Fibroblast of skin of left biceps (primary cell): ENCODE measurements at places on chromosomes 13 and 19.

- DNase-seq, result no peak
Observed at GRCh38 chr13:41462427-41462826, 5.1 kb downstream of the RGCC start.

GRCh38 chr19:16381756-16382401 lies 57.3 kb downstream of the KLF2 start:
- DNase-seq, result no peak

DNA sequence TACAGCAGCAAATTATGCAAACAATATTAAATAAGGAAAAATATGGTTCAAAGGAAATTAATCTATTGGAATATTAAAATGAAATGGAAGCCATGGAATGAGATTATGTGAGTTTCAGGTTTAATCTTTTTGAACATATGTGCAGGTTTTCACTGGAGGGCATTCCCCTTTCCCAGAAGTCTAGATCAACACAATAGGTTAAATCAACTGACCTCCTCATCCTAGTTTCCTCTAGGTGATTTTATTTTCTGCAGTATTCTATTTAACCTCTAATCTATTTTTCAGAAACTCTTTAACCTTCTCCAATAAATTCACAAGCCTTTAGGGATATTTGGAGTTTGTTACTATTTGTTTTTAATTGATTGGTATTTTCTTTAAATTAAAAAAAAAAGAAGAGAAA lies 2657.6 kb upstream of the PCDH20 start:
- DNase-seq, result no peak

DNA sequence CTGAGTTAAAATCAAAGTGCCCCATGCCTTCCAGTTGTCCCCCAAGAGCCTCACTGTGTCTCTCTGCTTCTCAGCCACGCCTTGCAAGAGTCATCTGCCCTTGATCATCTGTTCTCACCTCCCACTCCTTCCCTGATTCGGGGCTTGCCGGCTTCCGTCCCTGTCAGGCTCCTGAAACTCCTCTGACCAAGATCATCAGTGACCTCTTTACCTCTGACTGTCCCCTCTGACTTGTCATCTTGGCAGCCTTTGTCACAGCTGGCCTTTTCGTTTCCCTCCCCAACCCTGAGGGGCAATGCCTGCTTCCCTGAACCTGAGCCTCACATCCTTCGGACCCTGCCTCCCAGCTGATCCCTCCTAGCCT lies 66.3 kb downstream of the MAP4K1 start:
- no peak for DNase-seq

GRCh38 chr13:96934889-96935489 lies 59.3 kb downstream of the OXGR1 start:
- no peak for DNase-seq

DNA sequence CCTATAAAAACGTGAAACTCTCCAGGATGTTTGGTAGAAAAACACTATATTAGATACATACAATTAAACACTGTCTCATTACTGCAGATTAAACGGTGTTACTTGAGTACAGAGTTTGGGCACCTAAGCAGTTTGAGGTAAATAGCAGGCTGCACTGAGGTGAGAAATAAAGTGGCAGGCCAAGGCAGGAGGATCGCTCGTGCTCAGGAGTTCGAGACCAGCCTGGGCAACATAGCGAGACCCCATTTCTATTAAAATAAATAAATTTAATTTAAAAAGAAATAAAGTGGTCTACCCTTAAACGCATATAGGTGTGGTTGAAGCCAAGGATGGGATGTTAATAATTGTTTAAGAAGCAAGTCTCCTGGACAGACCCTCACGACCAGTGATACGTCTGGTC lies 1.2 kb downstream of the PSPC1 start:
- DNase-seq, result no peak

GRCh38 chr19:9847087-9847671 lies 12.1 kb downstream of the PIN1 start:
- DNase-seq, result peak; percentile 78

DNA sequence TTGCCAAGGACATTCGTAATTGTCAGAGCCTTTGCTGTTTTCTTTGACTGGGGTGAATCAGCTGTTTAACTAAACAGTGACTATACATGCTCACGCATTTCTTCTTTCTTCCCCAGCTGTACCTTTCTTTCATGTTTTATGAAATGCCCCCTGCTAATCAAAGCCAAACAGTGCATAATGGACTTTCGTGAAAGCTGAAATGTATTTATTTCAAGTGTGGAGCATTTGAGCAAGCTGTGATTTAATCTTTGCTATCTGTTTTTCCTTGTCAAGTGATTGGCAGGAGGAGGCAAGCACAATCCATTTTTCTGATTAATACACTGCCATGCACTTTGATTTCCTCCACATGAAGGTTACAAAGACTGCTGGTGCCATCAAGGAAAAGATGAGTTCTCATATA lies 831.7 kb upstream of the SPRY2 start:
- no peak for DNase-seq

DNA sequence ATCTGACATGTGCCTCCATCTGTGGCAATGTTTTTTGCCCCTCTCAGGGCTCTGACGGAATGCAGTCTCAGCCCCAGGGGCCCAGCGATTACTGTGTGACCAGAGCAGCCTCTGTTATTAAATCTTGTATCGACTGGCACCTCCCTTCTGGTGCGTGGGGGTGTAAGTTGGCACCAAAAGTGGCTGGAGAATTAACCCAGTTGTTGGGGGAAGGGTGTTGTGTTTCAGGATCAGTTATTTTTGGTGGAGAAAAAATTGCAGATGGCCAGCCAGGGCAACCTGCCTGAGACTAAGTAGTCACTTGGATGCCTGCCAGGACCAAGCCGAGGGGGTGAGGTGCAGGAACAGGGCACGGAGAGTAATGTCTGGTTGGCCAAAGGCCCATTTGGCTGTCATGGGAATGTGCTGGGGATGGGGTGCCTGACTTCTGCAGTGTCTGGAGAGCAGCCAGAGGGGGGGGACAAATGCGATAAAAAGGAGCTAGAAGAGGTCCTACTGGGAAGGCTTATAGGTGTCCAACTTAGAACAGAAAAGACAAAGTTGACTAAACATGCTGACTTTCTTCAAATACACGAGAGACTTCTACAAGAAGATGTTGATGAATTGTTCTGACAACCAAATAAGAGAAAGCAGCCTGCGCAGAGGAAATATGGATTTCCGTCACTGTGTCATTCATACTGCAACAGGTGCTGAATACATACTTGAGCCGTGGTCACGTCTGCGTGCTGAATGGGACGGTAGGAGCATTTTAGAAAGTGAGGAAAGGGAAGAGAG lies 69.8 kb downstream of the SIAH3 start:
- no peak for DNase-seq

GRCh38 chr13:53167561-53167960 lies 138.9 kb downstream of the OLFM4 start:
- DNase-seq, result no peak

DNA sequence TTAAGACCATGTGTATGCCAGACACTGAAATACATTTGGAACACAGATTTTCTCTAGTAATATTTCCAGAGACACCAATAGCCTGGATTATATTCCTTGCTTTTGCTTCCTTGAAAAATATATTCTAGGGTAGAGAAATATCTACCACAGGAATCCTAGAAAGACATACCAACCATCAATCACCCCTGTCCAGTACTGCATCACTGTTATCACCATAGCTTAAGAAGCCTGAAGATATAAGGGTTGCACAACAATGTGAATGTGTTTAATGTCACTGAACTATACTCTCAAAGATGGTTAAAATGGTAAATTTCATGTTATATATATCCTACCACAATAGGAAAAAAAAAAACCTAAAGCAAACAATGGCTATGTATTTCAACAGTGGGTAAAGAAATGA lies 163.6 kb downstream of the DIAPH3 start:
- DNase-seq, result peak; percentile 39

DNA sequence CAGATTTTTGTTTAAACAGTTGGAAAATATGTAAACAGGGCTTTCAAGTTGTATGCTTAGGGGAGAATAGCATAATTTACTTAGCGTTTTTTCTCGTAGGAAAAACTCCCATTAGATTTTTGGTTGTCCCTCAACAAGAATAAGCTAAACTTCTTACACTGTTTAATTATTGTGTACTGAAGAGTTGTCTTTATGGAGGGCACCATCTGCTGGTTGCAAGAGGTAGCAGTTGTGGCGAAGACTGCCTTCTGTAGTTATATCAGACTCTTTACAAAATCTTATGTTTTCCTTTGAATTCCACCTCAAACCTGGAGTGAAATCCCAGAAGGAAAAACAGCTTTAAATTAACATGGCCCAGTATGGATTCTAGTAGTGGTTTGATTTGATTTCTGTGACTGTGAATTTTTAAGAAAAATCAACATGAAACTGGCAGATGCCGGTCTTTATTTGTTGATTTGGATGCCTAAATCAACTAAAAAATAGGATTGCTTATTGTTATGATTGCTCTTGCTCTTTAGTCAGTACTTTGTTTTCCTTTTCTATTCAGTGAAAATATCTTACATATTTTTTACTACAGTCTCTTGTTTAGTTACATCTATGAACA lies 53.4 kb downstream of the PDS5B start:
- DNase-seq, result no peak

- DNase-seq, result no peak
Observed at GRCh38 chr19:50392759-50393158, 8.6 kb downstream of the POLD1 start.

GRCh38 chr19:19710506-19710905 lies 22.4 kb downstream of the ZNF14 start:
- no peak for DNase-seq

DNA sequence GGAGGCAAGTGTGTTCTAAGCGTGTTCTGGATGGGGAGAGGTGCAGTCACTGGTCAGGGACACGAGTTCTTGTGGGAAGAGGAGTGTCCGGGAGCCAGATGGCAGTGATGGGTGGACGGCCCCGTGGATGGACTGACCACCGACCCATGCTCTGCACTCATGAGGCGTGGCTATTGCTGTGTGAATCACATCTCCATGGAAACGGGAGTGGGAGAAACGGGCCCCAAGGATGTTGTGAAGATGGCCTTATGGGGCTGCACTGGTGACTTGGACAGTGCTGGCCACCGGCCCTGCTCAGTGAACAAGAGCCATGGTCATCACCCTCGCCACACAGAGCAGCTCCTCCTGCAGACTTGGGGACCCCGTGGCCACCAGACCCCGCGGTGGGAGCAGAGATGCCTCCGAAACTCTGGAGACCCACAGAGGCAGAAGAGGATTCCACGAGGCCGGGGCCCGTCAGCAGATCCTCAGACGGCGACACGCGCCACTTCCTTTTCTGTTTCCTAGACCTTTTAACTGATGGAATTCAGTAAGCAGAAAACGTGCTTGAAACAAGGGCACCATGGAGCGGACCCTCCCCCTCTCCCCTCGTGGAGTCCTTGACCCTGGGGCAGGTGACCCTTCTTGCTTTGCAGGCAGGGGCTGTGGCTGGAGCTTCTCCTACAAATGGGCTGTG lies 47.5 kb downstream of the GAS6 start:
- DNase-seq, result no peak

DNA sequence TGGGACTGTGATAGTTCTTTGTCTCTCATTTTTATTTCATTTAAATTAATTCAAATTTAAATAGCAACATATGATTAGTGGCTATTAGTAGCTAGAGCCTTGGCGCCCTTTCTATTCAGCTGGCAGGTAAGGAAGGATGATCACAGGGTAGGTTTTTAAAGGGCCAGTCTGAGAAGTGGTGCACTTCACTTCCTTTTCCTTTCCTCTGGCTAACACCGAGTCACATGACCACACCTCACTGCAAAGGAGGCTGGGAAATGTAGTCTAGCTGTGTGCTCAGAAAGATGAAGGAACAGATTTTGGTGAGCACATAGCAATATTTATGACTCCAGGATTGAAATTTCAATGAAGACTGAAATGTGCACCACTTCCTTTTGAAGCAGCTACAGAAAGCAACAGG lies 128.7 kb downstream of the TSHZ3 start:
- DNase-seq, result no peak

DNA sequence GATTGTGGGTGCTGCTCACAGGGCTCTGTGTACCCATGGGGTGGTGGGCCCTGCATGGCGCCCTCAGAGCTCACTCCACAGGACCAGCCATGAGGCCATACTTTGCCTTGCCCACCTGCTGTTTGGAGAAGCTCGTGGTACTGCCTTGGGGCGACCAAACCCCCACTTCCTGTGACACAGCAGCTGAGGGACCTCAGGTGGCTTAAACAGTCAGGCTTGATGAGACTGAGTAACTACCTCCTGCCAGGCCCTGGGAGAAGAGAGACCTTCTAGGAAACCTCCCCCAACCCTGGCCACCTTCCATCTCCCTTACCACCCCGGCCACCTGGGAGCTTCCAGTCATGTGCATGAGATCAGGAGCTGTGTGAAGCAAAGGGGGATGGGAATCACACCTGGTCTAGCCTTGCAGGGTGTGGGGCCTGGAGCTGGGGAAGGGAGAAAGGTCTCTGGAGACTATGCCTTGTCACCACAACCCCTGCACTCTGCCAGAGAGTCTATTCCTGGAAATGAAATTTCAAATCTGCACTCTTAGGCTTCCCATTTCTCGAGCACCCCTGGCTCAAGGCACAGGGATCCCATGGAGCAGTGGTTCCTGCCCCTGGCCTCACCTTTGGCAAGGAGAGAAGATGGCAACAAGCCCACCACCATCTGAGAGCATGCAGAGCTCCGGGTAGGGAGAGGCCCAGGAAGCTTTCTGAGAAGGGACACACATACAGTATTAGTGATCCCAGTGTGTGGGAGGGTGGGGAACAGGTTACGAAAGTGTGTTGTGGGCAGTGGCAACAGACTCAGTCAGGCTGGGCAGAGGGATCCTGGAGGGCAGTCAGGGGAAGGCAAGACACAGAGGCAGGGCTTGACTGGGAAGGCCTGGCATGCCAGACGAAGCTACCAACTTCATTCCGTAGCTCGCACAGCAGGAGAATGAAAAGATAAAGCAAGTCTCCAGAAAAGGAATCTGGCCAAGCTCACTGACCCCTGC lies 125.0 kb downstream of the URI1 start:
- no peak for DNase-seq

- no peak for DNase-seq
Observed at GRCh38 chr13:24172071-24172470, 11.6 kb downstream of the SPATA13 start.

DNA sequence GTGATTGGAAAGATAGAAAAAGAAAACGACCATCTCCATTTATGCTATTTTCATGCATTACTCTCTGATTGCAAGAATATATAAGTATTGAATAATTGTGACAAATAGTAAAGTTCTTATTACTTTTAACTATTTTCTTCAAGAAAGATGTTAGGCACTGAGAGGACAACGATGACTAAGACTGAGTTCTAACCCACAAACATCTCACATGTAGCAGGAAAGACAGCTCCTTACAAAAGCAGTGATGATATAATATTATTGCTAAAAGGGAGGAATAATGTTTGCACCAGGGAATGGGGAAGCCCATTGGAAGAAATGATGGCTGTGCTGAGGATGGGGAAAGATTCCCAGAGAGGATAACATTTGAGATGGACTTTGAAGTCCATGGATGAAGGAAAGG lies 22.6 kb downstream of the RXFP2 start:
- no peak for DNase-seq
